ENCODE measurements at places on chromosomes 2 and 18.
A peak's percentile ranks its signal among the peaks of the same experiment; 100 is the strongest.

DNA sequence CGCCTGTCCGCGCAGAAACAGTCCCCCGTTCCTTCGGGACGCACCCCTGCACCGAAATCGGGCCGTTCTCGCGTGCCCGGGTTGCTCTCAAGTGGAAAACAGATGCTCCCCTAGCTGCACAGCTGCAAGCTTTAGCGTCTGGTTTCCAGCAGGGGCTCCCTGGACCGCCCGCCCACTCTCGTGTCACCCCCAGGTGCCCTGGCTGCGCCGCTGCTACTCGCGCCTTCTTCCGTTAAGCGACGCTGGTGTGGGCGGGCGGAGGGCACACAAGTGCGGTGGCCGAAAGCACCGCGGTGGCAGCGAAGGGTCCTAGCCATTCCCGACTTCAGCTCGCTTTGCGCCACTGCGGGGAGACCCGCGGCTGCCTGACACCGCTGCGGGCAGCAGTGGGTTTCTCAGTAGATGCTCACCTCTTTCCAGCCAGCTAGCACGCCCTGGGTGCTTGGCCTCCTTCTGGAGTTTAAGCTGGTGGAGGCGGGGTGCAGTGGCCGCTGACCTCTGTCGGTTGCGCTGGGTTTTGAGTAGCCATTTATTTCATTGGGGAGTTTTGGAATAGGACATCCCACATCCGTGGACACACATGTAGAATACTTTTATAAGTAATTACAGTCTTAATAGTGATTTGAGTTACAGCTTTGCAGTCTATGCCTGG lies 806 bp downstream of the ZNF407 start:
- DNase-seq = no peak

GRCh38 chr2:197131558-197131855 lies 179.1 kb downstream of the ANKRD44 start:
- no peak for DNase-seq

- no peak for DNase-seq
These were observed 207.1 kb downstream of the NDUFA10 start for GRCh38 chr2:239818086-239818485.

DNA sequence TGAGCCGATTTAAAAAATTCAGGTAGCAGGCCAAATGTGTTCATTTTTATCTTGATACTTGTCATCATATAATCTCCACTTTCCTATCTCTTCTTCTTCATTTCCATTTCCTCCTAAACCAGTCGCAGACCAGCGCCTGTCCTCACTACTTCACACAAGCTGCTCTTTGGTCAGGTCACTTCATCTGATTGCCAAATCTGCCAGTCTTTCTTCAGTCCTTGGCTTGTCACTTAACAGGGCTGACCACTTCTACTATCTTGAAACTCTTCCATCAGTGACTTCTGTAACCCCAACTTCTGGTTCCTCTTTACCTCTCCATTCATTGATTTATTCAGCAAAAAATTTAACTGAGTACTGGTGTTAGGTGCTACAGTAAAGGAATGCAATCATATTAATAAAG lies 18.0 kb upstream of the SPRED2 start:
- DNase-seq = no peak

GRCh38 chr18:34800381-34800780 lies 90.3 kb downstream of the DTNA start:
- DNase-seq = no peak

GRCh38 chr2:45812011-45812500 lies 160.6 kb downstream of the PRKCE start:
- peak; percentile 35 for DNase-seq

DNA sequence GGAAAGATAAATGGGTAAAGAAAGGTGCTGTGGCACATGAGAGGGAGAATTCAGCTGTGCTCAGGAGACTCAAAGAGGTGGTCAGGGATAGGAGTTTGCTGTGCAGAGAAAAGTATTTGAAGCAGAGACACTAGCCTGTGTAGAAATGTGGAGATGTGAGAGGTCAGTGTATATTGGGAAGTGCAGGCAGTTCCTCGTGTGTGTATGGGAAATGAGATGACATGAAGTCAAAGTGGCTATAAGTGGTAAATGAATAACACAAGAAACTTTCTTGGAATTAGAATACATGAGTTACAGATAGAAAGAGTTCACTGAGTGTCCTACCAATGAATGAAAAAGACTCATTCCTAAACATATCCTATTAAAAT lies 11.6 kb downstream of the MAP3K20 start:
- DNase-seq = no peak

DNA sequence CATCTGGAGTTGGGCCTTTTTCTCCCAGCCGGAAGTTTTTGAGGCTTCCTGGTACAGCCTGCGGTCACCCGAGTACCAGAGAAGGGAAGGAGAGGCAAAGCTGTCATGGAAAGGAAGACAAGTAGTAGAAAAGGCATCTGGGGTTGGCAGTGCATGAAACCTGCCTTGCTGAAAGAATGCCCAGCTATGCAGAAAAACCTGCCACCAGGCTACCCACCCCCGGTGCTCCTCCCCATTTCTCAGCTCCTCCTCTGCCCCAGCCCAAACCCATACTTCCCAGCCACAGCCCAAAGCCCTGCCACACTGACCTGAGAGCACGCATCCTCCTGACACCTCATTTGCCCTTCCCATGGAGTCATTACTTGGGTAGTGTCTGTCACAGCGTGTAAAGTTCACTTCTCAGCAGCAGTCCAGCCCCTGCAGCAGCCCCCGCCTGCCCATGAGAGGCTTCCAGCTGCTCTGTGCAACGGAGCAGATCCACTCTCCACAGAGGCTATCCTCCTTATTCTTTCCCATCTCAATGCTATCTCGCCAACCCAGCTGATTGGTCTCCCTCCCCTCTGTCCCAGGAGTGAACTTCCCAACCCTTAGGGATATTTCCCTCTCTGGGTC lies 40.4 kb upstream of the MAL start:
- no peak for DNase-seq
